Esophagus muscularis mucosa (tissue), 4 donors: ENCODE measurements at places on chromosomes 13 and 19. TPM values are rescaled to one million over a fixed set of nuclear protein-coding genes. Genes with fewer than 3 reads are reported as not detected.

Gene ZNF471
- 10.6 TPM for total RNA-seq

Gene MYO1F
- total RNA-seq: 7.5 TPM

Gene GPALPP1
- 25.8 TPM for total RNA-seq

Gene ITGBL1
- 12.2 TPM for total RNA-seq

Gene PLPP2
- total RNA-seq: 9.1 TPM

Gene CABP5
- total RNA-seq: not detected

Gene KLK3
- total RNA-seq: not detected

GRCh38 chr19:38207543-38207942 is 16.5 kb downstream of the DPF1 start:
- DNase-seq: no peak

- DNase-seq: no peak
Measured at GRCh38 chr13:71727662-71728061, 139.3 kb downstream of the DACH1 start.

GRCh38 chr19:45297674-45298073 is 25.0 kb downstream of the CKM start:
- DNase-seq: no peak

DNA sequence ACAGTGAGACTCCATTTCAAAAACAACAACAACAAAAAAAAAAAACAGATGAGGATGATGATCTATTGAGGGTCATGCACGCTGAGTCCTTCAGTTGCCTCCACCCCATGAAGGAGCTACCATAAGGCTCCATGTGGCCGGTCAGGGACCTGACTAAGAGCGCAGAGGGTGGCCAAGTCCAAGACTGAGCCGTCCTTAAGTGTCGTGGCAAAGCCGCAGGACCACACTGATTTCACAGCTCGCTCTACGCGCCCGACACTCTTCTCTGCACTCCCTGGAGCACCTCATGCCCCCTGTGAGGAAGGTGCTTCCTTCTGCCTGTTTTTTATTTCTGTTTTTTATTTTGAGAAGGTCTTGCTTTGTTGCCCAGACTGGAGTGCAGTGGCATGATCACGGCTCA is 12.3 kb downstream of the TTYH1 start:
- DNase-seq: no peak

DNA sequence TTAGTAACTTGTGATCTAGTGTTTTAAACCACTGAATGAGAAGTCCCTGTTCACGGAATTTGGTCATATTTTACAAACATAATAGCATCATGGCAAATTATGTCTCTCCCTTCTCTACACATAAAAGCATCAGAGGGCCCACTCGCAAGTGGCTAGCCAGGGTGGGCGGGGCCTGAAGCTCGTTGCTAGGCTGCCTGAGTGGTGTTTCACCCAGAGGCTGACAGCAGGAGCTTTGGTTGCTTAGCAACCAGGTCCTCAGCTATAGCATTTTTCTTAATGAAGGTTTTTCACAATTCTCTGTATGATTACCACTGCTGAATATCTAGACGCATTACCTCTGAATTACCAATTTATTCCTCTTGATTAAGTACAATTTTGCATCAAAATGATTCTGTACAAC is 126.5 kb downstream of the NALCN start:
- no peak for DNase-seq

GRCh38 chr13:47408546-47409319 is 511.9 kb upstream of the HTR2A start:
- DNase-seq: no peak
